Dermis microvascular lymphatic vessel endothelial cell (primary cell): ENCODE measurements at places on chromosomes 7 and 10. TPM values are rescaled to one million over a fixed set of nuclear protein-coding genes. Genes with fewer than 3 reads are reported as not detected.

- no peak for DNase-seq
These were observed 85.8 kb upstream of the CUX1 start for GRCh38 chr7:101731502-101732084.

The HIPK2 gene
- total RNA-seq, result 5.9 and 11.1 TPM in 2 replicates

The MRLN gene
- not detected in 2 replicates for total RNA-seq

The SPDYE5 gene
- under 0.01 TPM in 1 of 2 replicates, not detected in the other for total RNA-seq

GRCh38 chr10:21191512-21191911 is 294.4 kb upstream of the NEBL start:
- peak; percentile 69 for DNase-seq

- DNase-seq, result no peak
These were observed 5.0 kb downstream of the ADAM8 start for GRCh38 chr10:133271521-133272300.
